ENCODE measurements at places on chromosomes 4 and X.

GRCh38 chrX:1153940-1154339 is 58.5 kb downstream of the CRLF2 start:
- DNase-seq = no peak

- no peak for DNase-seq
These were observed 92.5 kb downstream of the PPP3CA start for GRCh38 chr4:101254776-101255175.

- no peak for DNase-seq
These were observed 2182.9 kb upstream of the TENM3 start for GRCh38 chr4:180060159-180060889.

- DNase-seq = no peak
These were observed 172.5 kb downstream of the SH2D1A start for GRCh38 chrX:124518885-124519284.

DNA sequence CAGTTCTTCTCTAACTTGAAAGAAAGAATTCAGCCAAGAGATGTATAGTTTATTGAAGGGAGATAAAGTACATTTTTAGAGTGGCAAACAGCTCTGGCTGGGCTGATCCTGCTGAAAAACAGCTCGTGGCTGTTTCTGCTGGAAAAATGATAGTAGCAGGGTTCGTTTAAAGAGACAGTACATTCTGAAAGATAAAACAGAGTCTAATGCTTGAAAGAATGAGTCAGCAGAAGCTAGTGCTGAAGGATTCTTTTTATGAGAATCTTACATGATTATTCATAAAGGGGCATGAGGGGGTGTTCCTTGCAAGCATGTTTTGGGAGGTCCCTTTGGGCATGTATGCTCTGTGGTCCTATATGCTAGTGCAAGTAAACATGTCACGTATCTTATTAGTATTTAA is 790.0 kb downstream of the PCDH18 start:
- DNase-seq = no peak

GRCh38 chr4:39855909-39856512 is 121.7 kb downstream of the PDS5A start:
- no peak for DNase-seq
